ENCODE measurements at places on chromosomes 5 and 9.

GRCh38 chr5:78927657-78928282 lies 57.3 kb downstream of the ARSB start:
- DNase-seq, result no peak

GRCh38 chr5:75558981-75559632 lies 47.4 kb downstream of the POLK start:
- no peak for DNase-seq

GRCh38 chr9:136839229-136840139 lies 2.8 kb upstream of the AJM1 start:
- no peak for DNase-seq

GRCh38 chr9:107340920-107341632 lies 58.0 kb downstream of the RAD23B start:
- peak; percentile 75 for DNase-seq

DNA sequence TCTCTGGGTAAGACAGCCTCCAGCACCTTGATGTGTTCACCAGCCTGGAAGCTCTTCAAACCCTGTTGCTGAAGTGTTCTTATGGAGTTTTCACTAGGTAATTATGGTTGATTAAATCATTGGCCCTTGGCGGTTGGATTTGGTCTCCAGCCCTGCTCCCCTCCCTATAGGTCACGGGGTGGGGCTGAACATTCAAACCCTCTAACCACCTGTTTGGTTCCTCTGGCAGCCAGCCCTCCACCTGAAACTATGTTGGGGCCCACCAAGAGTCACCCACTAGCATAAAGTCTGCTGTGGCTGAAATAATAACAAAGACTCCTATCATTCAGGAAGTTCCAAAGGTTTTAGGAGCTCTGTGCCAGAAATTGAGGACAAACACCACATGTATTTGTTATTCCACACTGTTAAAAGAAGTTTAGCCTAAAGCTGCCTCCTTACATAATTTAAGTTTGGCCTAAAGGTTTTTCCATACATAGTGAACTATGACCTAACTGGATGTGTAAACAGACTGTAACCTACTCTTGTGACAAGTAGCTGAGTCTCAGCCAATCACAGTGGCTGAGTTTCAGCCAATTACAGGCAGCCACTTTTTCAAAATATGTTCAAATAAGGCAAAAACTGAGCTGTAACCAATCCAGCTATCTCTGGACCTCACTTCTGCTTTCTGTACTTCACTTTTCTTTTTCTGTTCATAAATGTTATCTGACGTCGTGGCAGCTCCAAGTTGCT lies 34.8 kb downstream of the TMEM252 start:
- no peak for DNase-seq

DNA sequence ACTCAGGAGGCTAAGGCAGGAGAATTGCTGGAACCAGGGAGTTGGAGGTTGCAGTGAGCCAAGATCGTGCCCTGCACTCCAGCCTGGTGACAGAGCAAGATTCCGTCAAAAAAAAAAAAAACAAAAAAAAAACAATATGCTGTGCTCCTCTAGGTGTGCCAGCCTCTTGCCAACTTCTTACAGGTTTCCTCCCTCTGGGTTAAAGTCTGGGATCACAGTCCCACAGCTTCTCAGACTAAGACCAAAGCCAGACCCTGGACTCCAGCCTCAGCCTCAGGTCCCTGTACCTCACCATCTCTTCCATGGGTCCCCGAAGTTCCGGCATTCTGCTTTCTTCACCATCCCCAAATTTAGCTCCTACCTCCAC lies 180.8 kb upstream of the MVB12B start:
- no peak for DNase-seq

DNA sequence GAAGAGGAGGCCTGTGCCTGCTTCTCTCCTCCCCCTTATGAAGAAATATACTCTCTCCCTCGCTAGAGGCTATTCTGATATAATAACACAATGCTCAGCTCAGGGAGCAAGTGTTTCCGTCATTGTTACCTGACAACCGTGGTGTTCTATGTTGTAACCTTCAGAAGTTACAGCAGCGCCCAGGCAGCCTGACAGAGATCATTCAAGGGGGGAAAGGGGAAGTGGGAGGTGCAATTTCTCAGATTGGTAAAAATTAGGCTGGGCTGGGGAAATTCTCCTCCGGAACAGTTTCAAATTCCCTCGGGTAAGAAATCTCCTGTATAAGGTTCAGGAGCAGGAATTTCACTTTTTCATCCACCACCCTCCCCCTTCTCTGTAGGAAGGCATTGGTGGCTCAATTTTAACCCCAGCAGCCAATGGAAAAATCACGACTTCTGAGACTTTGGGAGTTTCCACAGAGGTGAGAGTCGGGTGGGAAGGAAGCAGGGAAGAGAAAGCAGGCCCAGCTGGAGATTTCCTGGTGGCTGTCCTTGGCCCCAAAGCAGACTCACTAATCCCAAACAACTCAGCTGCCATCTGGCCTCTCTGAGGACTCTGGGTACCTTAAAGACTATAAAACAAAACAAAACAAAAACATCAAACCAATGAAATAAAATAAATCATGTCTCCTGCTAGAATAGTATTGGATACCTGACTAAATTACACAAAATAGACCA lies 1.3 kb downstream of the TMEM174 start:
- no peak for DNase-seq

GRCh38 chr9:95313010-95313498 lies 4.5 kb downstream of the FANCC start:
- no peak for DNase-seq

- DNase-seq, result no peak
Observed at GRCh38 chr5:179802950-179803562, 3.6 kb downstream of the MGAT4B start.

DNA sequence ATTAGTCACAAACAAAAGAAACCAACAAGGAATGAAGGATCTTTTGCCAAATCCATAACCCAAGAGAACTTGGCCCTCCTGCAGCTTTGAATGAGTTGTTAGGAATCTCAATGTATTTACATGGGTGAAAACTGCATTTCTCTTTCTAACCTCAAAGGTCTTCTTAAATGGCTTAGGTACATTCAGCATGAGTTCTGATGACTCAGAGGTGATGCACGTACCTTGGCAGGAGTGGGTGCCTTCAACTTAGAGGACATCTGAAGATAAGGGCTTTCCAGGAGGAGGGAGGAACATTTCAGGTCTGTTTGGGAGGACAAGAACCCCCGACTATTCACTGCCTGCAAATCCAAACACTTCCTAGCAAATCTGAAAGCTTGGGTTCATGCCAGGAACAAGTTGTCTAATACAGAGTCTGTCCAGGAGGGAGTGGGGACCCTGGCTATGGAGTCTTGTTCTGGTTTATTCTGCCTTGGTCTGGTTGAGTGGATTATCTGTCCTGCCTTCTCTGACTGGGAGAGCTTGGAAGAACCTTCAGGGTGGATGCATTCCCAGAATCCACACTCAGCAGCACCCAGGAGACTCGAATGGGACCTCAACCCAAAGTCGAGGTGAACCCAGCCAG lies 65.7 kb downstream of the IRX2 start:
- DNase-seq, result no peak

DNA sequence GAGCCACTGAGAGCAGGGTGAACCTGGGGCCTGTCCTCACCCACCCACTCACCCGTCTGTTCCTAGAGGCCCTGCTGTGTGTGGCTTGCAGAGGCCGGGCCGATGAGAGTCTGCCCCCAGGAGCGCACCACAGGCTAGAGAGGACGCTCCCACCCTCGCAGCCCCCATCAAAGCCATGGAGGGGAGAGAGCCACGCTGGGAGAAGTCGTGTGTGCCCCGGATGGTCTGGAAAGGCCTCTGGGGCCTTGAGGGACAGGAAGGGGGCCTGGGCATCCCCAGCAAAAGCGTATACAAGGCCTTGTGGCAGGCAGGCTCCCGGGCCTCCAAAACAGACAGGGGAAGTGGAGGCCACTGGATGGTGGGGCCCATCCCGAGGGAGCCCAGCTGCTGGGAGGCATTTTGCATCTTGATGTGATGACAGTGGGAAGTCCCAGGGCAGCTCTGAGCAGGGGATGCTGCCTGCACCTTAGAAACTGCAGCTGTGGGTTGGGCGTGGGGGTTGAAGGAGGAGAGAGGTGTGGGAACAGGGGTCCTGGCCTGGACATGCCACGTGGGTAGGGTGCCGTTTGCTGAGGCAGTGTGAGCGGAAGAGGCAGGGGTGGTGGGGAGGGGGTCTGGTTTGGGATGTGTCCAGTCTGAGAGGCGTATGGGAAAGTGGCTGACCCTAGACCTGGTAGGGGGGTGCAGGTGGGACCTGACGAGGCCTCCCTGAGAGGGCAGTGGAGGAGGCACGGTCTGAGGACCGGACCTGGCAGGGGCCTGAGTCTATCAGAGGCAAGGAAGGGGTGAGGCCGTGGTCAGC lies 43.0 kb upstream of the NOTCH1 start:
- DNase-seq, result no peak

GRCh38 chr9:123020796-123021195 lies 12.7 kb upstream of the GPR21 start:
- no peak for DNase-seq

DNA sequence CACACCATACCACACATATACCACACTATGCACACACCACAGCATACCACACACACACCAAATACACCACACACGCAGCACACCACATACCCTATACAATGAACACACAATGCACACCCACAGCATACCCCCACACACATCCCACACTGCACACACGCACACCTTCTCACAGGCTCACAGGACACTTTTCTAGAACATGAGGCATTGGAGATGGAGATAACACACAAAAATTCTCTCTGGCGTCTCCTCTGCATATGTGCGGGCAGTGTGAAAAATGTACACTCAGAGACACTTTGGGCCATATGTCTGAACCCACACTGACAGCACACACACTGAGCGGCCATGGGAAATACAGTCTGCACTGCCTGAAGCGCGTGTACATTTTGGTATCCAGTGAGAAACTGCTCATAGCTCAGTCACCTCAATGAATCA lies 278.1 kb downstream of the GADD45G start:
- DNase-seq, result no peak

DNA sequence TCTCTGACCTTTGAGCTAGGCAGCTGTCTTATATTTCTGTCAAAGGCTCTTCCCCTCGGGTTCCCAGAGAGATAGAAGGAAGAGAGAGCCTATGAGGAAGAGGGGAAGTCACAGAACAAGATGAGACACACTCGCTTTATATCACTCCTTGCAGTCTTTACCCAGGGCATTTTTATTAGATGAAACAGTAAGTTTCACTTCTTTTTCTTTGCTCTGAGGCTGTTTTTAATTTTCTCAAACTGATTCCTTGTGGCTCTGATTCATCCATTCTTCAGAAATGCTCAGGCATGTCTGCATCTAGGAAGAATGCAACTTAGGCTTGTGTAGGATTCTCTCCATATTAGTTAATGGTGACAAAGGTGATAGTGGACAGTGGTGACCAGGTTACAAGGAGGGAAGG lies 132.9 kb upstream of the CHD1 start:
- DNase-seq, result no peak

DNA sequence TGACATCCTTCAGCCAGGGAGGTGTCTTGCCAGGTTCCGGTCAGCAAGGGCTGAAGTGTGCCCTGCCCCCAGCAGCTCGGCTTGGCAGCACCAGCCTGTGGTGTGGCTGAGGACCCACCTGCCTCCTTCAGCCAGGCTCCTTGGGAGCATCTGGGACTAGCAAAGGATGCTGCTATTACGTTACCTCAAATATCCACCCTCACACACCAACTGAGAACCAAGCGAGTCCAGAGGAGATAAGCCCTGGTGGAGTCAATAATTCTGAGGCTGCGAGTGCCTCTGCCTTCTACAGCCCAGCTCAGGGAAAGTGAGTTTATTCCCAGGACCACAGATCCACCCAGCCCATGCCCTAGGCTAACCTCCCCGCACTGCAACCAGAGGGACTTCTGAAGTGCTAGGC lies 57.1 kb upstream of the FSTL4 start:
- no peak for DNase-seq
